Smooth muscle cell of bladder (primary cell): ENCODE measurements at places on chromosomes 11 and 22. TPM values are rescaled to one million over a fixed set of nuclear protein-coding genes. Genes with fewer than 3 reads are reported as not detected.

Gene OR51D1
- not detected in 2 replicates for total RNA-seq

Gene CHST1
- total RNA-seq, result 0.14 and 0.37 TPM in 2 replicates

Gene POLDIP3
- 21.2 and 24.7 TPM in 2 replicates for total RNA-seq

Gene SGSM1
- total RNA-seq, result 0.09 and 0.14 TPM in 2 replicates

Gene LRRC10B
- not detected in 2 replicates for total RNA-seq

Gene MB
- total RNA-seq, result not detected in 2 replicates

Gene NAP1L4
- total RNA-seq, result 81.5 and 107 TPM in 2 replicates

Gene KRTAP5-2
- total RNA-seq, result not detected in 2 replicates

Gene KIF18A
- total RNA-seq, result 2.6 and 5.5 TPM in 2 replicates
